ENCODE measurements at places on chromosomes 1 and 21. TPM values are rescaled to one million over a fixed set of nuclear protein-coding genes. Genes with fewer than 3 reads are reported as not detected.

The CAPN9 gene
- 2.7 TPM for total RNA-seq

The FCRL6 gene
- not detected for total RNA-seq

The ATP6V1G3 gene
- not detected for total RNA-seq

The RNU1-4 gene
- under 0.01 TPM for total RNA-seq

The S100A9 gene
- 77.5 TPM for total RNA-seq

The NUP133 gene
- 50.2 TPM for total RNA-seq

The EFNA4 gene
- 7.5 TPM for total RNA-seq

The IRF6 gene
- total RNA-seq: 25.0 TPM

The LCE2C gene
- not detected for total RNA-seq

The CLDN19 gene
- 0.69 TPM for total RNA-seq

The ELAVL4 gene
- total RNA-seq: 5.7 TPM

The EDARADD gene
- total RNA-seq: 10.6 TPM

GRCh38 chr21:20220586-20220985 is 777.6 kb upstream of the NCAM2 start:
- no peak for DNase-seq

- DNase-seq: no peak
Observed at GRCh38 chr1:9280015-9280860, 12.5 kb upstream of the SPSB1 start.

- no peak for DNase-seq
Observed at GRCh38 chr1:158249646-158250045, 4.6 kb upstream of the CD1A start.

- DNase-seq: no peak
Observed at GRCh38 chr1:46749921-46750404, 31.0 kb upstream of the EFCAB14 start.

GRCh38 chr1:158272681-158273080 is 17.0 kb upstream of the CD1C start:
- no peak for DNase-seq

DNA sequence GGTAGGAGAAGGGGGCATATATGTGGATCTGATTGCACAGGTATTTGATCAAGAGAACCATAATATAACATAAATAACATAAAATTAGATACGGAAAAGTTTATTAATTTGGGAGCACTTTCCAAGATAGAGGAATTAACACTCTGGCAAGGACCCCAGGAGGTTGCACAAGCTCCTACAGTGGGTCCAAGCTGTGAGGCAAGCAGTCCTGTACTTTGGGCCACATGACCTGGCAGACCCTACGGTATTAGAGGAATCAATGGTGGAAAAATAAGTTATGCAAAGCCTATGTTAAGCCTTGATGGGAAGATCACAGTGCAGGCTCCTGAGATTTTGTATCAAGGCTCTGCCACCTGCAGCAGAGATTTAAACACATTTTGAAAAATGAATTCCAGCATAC is 220.1 kb downstream of the COL24A1 start:
- DNase-seq: no peak

DNA sequence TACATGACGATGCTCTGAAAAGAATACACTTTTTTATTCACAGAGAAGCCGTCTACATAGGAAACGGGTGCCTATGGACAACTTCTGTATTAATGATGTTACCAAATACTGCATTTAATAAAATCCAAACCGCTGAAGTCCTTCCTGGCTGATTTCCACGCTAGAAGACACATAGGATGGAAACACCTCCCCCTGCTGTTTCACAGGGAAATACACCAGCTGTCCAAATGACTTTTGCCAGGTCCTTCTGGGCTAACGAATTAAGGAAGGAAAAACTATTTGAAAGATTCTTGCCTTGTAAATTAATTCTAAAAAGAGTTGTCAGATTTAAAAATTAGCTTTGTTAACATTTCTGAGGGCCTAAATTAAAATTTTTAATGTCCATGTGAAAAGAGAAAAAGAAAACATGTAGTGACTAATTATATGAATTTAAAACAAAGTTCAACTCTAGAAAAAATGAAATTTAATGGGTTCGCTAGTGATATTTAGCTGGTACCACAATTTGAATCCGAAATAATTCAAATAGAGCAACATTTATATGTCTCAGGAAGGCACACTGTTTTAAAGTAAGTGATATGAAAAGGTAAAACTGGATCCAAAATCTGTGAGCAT is 146.0 kb downstream of the RERE start:
- no peak for DNase-seq

- DNase-seq: no peak
Observed at GRCh38 chr1:167016100-167016750, 27.1 kb downstream of the MAEL start.

DNA sequence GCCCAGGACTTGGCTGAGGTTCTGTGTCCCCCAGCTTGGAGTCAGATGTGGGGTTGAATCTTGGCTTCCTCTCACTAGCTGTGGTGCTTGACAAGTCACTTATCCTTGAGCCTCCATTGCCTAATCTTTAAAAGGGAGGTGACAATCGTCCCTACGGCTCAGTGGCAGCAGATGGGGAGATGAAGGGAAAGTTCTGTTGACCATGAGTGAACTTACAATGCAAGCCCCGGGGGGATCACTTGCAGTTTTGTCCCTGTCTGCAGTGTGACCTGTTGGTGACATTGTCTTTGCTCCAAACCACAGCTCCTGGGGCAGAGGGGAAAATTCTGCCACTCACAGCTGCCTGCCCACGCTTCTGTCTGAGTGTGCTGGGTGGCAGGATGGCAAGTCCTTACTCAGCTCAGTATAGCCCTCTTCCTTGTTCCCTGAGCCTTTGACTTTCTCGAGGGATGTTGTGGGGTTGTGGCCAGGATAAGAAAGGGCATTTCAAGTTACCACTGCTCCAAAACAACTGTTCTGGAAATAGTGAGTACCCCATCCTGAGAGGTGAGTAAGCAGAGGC is 1.7 kb downstream of the PCSK9 start:
- DNase-seq: no peak

- DNase-seq: no peak
Observed at GRCh38 chr1:182061594-182061993, at the start of gene ZNF648. Gene ZNF648 (minus strand): TSS chr1:182061712. CDS start chr1:182058010, 3,702 bp downstream.

GRCh38 chr1:229717786-229718576 is 91.9 kb downstream of the URB2 start:
- DNase-seq: no peak

- no peak for DNase-seq
Observed at GRCh38 chr1:150127868-150128267, 21.8 kb upstream of the PLEKHO1 start.

DNA sequence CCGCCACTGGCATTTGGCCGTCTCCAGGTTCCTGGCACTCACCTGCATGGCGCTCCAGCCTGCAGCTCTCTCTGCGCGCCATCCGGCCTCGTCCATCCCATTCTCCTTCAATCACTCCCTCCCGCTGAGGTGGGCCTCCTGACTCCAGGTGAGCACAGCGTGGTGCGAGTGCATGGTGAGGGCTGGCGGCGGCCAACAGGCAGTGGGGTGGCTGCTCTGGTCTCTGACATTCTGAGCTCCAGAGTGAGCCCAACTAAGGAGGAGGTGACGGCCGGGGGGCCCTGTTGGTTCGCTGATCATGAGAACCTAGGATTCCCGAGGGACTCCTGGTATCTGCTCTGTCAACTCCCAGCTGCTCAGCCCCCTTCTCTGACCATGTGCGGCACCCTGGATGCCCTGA is 130.4 kb downstream of the AJAP1 start:
- no peak for DNase-seq

- DNase-seq: no peak
Observed at GRCh38 chr1:83639785-83640184, 359.1 kb downstream of the TTLL7 start.

GRCh38 chr1:67970088-67970487 is 80.3 kb downstream of the DIRAS3 start:
- DNase-seq: no peak

- no peak for DNase-seq
Observed at GRCh38 chr1:207034998-207035397, 2.4 kb upstream of the C1orf116 start.

DNA sequence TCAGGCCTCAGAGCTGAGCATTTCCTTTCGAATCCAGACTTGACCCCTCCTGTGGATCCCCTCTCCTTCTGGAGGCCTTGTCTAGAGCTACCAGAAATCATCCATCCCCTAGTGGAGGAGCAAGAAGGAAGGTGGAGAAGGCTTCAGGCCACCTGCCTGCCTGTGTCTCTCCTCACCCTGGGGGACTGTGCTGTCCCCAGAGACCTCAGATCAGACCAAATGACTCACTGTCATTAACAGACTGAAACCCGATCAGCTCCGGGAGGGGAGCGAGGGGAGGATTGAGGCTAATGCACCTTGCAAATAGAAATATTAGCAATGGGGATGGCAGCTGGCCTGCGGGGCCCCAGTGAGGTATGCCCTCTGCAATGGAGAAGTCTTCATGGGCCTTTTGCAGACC is 2.1 kb downstream of the MYBPH start:
- DNase-seq: no peak

- no peak for DNase-seq
Observed at GRCh38 chr21:21018821-21019220, 20.6 kb downstream of the NCAM2 start.

DNA sequence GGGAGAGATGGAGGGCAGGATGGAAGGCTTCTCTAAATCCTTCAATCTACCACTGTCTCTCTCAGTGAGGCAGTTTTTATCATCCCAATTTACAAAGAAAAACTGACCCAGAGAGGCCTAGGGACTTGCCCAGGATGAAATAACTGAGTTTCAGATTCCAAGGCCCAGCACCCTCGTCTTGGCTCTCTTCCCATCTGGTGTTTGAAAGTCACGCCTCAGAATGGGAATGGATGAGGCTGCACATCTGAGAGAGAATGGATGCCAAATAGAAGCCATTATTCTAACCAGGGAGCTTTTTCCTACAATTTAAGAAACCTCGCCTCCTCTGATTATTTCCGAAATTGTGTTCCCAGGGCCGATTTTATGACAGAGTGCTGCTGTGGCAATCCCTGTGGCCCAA is 10.6 kb upstream of the KCNN3 start:
- DNase-seq: no peak

DNA sequence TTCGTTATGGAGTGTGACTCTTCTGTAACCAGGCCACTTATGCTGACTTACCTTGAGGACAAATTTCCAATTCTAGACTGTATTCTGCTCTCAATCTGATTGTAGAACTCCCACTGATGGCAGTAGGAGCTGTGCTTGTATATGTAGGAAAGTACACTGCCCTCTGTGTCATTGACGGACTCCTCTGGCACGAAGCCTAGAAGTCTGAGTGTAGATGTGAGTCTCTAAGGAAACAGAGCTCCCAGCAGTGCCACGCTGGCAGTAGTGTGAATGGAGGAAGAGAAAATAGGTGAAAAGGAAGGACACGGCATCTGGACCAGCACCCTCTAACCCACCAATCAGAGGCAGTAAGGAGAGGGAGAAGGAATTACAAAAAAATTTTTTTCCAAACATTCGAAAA is 130.4 kb upstream of the ADGRL2 start:
- peak; percentile 83 for DNase-seq

GRCh38 chr1:39490596-39491145 is 765 bp upstream of the BMP8A start:
- DNase-seq: no peak

DNA sequence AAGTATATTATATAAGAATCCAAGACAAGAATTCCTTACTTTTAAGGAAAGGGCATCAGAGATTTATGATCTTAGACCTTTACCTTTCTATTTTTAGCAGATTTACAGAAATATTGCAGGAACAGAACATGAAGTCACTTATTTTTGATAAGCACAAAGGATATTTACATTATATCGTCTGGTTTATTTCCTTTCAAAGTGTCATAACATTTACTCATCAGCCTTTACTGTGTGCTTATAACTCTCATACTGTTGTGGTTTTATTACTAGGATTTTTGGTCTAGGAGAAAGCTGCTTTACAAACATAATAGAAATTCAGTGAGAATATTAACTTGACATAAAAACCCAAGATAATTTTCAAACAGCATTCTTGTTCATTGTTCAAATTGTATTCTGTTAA is 47.6 kb downstream of the APP start:
- no peak for DNase-seq

GRCh38 chr1:2856066-2856390 is 54.5 kb upstream of the TTC34 start:
- DNase-seq: no peak

- no peak for DNase-seq
Observed at GRCh38 chr1:114206392-114206791, 52.7 kb upstream of the SYT6 start.

DNA sequence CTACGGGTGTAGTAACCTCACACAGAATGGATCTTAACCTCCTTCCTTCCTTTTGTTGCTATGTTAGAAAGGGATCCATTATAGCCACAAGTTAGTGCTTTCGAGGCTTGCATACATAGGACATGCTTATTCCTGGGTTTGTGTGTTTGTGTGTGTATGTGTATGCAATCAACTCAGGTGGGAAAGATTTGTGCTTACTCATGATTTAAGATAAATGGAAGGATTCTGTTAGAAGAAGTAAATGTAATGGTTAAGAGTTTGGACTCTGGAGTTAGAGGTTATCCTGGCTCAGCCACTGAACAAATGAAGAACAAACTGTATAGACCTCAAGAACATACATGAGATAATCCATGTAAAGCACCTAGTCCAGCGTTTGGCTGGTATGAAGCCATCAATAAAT is 28.8 kb downstream of the BTG3 start:
- no peak for DNase-seq

- no peak for DNase-seq
Observed at GRCh38 chr1:166064313-166064926, 102.4 kb downstream of the FAM78B start.

DNA sequence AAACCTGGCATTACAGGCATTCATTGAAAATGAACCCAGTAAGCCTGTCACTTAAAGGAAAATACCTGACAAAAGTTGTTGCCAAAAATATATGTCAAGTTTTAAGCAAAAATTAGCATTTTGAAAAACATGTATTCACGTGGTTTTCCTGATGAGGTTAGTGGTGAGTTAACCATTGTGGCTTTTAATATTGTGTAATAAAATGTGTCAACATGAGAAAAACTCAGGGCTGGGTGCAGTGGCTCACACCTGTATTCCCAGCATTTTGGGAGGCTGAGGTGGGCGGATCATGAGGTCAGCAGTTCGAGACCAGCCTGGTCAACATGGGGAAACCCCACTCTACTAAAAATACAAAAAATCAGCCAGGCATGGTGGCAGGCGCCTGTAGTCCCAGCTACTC is 731.4 kb downstream of the KCNT2 start:
- no peak for DNase-seq

DNA sequence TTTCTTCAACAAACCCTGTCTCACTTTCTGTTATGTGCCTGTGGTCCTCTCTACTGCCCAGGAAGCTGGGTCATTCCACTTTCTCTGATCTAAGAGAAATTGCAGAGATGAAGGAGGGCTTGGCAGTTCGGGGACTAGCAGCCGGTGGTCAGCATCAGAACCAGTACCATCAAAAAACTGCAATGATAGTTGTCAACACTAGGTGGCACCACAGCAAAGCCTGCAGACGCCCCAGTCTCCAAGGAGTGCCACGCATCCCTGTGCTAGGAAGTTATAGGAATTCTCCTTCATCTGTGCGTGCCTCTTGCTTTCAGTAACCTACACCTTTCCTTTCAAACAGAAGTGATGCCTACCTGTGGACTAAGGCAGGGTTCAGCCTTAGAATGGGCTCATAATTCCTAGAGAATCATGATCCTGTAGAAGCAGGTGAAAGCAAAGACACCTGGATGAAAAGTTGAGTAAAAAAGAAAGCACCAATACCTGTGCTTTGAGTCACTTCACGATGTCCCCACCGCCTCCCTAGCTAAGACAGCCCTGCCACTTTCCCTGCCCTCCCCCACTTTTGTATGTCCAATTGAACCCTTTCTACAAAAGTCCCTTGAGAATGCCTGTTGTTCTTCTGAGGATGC is 129.2 kb downstream of the ADAMTS1 start:
- no peak for DNase-seq

GRCh38 chr1:205337481-205337880 is 15.9 kb upstream of the NUAK2 start:
- no peak for DNase-seq
